ENCODE measurements at places on chromosomes 12 and 14.

- no peak for DNase-seq
These were observed 24.4 kb upstream of the FRMD6 start for GRCh38 chr14:51627313-51627712.

DNA sequence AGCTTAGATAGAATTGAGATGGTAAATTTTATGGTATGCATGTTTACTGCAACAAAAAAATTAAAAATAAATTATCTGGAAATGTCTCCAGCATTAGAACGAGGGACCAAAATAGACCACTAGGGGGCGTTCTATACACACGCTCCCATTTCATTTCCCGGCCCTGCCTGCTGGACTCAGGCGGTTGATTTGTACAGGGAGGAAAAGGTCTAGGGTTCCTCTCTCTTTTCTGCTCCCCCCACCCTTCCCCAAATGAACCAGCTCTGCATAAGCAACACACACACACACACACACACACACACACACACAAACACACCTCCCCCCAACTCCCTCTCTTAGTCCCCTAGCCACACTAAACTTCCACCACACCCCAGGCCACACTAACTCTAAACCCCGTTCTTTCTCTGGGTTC is 7.8 kb upstream of the DTX1 start:
- DNase-seq: peak; percentile 67

- peak; percentile 70 for DNase-seq
These were observed 34.2 kb upstream of the DEGS2 start for GRCh38 chr14:100193417-100194357.

DNA sequence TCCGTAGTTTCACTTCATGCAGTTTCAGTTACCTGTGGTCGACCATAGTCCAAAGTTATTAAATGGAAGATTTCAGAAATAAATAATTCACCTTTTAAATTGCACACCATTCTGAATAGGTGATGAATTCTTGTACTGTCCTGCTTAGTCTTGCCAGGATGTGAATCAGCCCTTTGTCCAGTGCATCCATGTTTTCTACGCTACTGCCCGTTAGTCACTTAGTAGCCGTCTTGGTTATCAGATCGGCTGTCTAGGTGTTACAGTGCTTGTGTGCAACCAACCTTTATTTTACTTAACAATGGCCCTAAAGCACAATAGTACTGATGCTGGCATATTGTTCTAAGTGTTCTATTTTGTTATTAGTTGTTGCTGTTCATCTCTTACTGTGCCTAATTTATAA is 146.7 kb downstream of the ACSS3 start:
- no peak for DNase-seq

GRCh38 chr12:79614730-79615129 is 76.0 kb downstream of the PAWR start:
- no peak for DNase-seq

DNA sequence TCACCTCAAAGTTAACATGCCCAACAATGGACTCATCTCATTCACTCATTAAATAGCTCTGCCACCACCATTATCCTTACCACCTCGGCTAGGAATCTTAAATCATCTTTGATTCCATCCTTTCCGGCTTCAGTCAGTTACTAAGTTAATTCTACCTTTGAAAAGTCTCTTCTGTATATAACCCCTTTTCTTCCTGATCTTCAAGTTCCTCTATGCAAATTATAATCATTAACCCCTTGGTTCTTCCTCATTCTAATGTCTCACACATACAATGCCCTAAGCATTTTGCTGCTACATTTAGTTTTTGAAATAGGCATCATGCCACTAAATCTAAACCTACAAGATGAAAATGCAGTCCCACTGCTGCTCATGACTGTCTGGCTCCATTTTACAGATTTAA is 51.6 kb downstream of the ATP2B1 start:
- DNase-seq: no peak

GRCh38 chr12:80598004-80598606 is 109.3 kb upstream of the MYF6 start:
- peak; percentile 6 for DNase-seq
